ENCODE measurements at places on chromosomes 3 and 15.
A peak's percentile ranks its signal among the peaks of the same experiment; 100 is the strongest.

- DNase-seq, result peak; percentile 35
Observed at GRCh38 chr3:71478568-71478967, 105.0 kb downstream of the FOXP1 start.

- DNase-seq, result no peak
Observed at GRCh38 chr3:132167870-132168269, 133.1 kb upstream of the CPNE4 start.

DNA sequence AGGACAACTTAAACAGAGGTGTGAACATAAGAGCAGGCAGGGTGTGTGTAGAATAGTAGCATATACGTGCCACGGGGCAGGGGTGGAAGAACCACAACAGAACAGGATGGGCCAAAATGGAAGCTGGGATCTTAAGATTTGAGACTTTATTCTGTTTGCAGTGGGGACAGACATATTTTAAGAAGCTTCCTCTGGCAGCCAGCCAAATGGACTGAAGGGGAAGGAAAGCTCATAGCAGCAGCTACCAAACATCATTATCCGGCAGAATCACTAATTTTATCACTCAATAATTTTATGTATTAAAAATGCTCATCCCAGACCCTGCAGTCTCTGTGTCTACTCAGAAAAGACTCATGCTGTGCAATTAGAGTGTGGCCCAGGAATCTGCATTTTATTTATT, 130.9 kb upstream of the CTDSPL start:
- no peak for DNase-seq

DNA sequence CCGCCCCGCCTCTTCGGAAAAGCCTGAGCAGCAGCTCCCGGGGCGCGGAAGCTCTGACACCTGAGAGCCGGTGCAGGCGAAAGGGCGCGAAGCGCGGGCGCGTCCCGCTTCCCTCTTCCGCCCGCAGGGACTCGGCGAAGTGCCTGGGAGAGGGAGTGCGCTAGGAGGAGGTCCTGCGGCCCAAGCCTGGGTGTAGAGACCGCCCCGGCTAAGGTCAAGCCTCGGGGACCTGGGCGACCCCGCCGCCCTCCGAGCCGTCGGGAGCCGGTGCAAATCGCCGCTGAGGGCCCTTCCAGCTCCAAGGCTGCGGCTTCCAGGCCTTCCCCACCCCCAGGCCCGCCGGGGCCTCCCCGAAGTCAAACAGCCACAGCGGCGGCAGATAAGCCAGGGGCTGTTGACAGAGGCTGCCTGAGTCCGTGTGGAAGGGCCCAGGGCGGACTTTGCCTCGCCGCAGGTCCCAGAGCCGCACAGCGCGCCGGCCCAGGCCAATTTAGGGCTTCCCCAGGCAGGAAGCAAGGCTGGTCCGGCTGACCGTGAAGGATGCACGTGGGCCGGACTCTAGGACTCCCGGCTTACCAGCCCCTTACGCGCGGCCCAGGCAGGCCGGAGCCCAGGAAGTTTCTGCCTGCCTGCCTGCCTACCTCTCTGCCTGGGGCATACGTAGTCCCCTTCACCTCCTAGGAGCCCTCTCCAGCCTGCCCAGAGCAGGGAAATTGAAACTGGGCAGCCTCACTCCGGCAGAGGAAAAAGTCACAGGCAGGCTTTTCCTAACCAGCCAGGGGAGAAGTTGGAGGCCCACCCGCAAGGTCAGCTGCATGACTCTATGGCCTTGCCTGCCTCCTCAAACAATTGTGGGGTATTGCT, 2.3 kb downstream of the ITPKA start:
- DNase-seq, result no peak

GRCh38 chr15:67365994-67366393, 111.4 kb downstream of the IQCH start:
- no peak for DNase-seq

- DNase-seq, result peak; percentile 95
Observed at GRCh38 chr3:171788546-171789351, 21.5 kb downstream of the PLD1 start.

GRCh38 chr3:43307649-43308048, 21.3 kb downstream of the SNRK start:
- DNase-seq, result no peak

GRCh38 chr3:25349828-25350724, 78.0 kb upstream of the RARB start:
- DNase-seq, result no peak

DNA sequence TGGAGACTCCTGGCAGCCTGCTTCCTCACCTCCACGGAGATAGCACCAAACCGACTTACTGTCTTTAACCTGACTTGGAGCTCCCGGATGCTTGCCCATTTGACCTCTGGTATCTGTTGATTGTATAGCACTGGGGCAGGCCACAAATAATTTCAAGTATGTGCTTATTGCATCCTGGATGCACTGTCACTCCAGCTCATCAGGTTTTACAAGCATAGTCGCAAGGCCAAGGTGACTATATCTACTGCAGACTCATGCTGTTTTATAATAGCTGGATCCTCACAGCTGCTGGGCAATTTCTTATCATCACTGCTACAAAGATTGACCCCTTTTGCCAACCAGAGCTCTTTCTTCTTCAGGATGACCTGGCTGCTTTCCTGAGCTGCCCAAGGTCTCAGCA, 45.6 kb downstream of the PEX5L start:
- DNase-seq, result no peak

GRCh38 chr15:25188051-25188450, 233.3 kb downstream of the SNRPN start:
- DNase-seq, result no peak

DNA sequence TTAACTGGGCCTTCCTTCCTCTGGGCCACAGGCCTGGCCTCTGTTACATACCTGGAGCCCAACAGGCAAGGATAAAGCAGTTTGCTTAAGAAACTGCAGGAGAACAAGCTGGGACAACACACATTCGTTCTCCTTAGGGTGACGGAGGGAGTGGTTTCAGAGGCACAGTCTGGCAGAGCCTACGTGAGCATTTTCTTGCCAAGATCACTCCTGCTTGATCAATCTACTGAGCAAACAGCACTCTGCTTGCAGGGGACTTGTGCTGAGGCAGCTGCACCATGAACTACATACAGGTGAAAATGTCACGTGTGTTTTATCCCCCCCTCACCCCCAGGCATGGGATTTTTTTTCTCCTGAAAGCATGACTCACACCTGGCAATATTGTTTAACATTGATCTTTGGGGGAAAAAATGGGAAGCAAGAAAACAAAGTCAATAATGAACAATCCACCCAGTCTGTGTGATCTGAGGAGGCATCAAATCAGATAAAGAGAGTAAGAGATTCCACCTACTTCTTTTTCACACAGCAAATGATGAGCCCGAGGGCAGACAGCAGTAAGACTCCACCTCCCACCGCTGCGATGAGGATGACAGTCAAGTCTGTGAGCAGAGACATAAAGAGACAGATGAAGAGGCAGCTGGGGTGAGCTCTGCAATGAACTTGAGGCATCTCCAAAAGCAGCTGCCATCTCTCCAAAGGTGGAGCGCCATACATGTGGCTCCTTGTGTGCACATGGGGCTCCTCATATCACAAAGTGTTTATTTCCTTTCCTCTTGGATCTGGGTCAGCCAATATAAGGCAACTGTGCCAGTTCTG, 57.4 kb downstream of the CDCP1 start:
- no peak for DNase-seq

DNA sequence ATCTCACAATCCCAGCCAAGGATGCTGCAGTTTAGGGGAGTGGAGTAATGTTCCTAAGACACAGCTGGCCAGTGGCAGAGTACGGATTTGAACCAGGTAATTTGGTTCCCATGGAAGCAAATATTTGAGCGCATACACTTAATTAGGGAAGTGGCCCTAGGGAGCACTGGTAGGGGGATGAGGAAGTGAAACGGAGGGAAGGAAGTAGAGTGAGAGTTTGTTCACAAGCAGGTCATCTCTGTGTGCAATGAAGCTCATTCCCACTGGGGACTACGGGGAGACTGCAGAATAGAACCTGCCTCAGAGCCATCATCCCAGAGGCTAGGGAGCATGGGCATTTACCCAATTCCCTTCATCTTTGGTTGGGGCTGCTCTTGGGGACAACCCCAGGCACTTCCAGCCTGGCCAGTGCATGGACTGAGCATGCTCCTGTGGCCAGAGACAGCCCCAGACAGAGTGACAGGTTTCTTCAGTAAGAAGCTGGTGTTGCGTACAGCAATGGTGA, 317.2 kb upstream of the PROK2 start:
- DNase-seq, result no peak

DNA sequence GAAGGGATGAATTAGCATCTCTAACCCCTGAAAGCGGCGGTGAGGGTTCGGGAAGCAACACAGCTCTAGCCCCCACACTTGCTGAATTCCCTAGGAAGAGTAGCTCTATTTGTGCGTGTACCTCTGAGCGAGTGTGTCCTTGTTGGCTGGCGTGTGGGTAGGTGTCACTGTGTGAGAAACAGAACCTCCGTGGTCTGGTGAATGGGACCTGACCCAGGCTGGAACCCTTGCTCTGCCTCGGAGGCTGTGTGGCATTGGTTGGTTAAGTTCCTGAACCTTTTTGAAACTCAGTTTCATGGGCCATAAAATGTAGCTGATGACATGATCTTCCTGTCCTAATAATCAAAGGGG, 414 bp upstream of the TMEM115 start:
- DNase-seq, result no peak

- DNase-seq, result peak; percentile 36
Observed at GRCh38 chr3:191762323-191762960, 301.5 kb downstream of the PYDC2 start.

GRCh38 chr3:46349484-46350261, 4.2 kb upstream of the CCR2 start:
- DNase-seq, result no peak

DNA sequence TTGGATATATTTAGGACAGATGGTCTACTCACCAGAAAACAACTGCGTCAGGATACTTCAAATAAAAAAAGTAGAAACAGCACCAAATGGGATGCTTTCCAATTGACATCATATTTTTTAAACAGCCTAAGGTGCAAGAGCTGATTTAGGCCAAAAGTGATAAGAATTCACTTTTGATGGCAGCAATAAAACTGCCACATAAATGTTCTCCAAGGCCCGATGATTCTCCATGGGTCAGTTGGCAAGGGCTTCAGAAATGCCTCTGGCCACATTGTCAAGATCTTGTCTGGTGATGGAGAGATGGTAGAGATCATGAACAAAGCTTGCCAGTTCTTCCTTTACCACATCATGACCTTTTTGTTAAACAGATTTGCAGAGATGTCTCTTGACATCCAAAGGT, 38.9 kb downstream of the LDHAL6B start:
- DNase-seq, result peak; percentile 64

DNA sequence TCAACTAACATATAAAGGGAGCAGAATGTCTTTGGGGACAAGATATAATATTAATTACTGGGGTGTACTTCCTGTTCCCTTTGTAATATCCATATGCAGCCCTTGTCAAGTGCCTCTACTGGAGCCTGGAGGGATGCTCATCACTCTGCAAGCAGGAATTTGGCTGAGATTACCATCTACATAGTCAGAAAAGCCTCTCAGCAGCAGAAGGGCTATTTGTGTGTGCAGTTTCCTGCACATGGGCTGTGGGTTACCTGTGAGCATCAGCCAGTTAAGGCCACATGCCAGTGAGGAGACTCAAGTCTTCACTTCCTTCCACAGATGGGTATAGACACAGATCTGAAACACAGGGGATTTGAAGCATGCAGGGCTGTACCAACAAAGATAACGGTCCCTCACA, 278.1 kb upstream of the PLSCR5 start:
- DNase-seq, result peak; percentile 18

DNA sequence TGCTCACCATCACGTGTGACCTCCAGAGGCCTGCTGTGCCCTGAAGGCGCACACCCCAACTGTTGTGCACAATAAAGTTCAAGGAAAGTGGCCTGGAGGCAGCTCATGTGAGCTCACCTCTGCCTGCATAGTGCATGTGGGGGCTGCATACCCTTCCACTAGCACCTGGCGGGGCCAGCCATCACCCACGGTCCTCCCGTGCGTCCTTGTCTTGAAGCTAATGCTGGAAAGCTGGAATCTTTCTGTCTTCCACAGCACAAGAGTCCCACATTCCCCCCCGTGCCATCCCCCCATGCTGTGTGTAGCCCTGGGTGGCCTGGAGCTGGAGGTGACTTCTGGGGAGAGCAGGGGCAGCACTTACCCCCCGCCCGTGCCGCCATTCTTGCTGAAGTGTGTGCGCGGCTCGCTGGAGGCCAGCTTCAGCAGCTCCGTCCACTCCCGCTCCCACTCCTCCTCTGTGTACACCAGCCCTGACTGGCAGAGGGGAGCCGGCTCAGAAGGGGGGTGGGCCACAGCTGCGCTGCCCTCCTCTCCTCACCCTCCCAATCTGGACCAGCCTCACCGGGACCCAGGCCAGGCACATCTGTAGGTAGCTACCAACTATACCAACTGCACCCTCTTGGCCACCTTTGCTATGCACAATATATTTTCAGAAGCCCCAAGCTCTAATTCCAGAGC, 199.5 kb downstream of the KLF13 start:
- no peak for DNase-seq

DNA sequence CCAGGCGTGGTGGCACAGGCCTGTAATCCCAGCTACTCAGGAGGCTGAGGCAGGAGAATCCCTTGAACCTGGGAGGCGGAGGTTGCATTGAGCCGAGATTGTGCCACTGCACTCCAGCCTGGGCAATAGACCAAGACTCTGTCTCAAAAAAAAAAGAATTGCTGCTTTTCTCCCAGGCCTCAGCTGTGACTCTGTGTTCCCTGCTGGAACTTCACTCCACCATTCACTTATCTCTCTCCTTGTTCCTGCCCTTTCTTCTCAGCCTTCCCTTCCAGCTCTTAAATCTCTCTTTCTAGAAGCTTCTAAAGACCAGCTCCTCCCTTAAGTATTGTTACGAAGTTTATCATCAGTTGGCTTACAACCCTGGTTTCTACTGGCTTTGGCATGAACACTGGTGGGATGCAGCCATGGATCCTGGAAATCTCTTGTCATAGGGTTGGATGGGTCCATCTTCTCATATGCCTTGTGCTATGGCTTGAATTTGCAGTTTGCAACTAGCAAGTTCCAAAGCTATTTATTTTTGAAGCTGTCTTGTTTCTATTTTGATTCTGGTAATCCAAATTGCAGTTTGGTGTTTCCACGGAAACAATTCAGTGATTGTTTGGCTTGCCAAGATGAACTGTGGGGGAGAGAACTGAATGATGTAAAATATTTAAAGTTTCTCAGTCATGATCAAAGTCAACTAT, 10.5 kb downstream of the C3orf62 start:
- no peak for DNase-seq

DNA sequence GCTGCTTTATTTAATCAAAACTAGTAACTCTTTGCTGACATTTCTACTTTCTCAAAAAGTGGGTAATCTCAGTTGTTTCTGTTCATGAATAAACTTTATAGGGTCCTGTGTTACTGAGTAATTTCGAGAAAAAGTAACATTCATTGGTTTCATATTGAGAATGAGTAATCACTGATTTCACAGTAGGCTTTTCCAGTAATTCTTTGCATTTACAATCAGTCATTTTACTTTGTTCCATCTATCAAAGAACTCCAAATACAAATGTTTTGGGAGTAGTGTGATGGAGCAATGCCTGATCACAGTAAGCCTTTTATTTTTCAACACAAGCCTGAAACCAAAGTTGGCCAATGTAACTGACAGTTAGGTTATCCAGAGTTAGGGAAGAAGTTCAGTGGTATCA, 353.6 kb downstream of the ULK4 start:
- no peak for DNase-seq

GRCh38 chr3:90007778-90008499, 900.5 kb downstream of the EPHA3 start:
- no peak for DNase-seq
